ENCODE measurements at places on chromosomes 4 and X.

DNA sequence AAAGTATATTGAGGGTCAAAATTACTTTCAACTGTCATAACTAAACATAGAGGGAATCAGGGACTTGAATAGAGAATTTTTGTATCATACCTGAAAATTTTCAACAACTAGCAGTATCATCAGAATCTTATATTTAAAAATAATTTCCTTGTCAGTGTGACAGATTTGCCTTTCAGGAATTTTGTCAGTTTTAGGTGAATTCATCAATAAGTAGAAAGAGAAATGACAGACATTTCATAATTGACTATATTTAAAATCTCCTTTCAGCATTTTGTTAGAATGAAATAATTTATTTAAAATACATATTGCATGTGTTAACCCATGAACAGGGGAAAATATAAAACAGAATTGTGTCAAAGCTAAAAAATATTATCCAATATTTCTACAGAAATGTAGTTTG lies 8.6 kb upstream of the PDCL2 start:
- DNase-seq, result no peak

DNA sequence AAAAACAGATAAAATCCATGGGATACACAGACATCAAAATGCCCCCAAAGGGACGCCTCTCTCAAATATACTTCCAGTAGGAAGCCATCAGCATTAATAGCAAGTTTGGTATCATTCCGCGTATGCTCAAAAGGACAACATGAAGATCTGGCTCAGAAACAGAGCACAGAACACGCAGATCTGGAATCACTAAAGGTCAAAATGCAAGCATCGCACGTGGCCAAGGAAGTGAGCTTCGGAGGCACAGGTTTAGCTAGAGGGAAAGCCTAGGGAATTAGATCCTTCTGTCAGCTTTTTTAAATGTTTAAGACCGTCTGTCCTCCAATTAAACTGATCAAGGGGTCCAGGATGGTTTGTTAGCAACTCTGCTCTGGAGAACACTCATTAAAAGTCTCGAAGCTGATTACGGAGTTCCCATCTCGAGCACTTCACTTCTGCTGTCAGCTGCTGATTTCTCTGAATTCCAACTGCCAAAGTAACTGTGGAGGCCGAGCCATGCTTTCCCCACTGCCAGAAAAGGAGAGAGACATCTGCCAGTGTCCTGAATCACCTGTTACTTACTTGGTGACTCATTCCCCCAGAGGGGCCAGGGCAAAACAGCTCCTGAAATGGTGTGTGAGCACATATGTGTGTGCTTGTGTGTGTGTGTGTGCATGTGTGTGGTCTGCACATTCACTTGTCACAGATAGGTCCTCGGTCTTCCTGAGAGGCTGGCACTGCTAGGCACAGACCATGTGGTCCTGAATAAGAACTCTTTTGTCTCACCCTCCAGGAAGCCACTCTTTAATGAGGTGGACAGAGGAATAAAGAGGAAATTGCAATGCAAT lies 177.7 kb upstream of the PPARGC1A start:
- peak; percentile 66 for DNase-seq

GRCh38 chrX:76202471-76202870 lies 29.6 kb downstream of the PBDC1 start:
- no peak for DNase-seq

DNA sequence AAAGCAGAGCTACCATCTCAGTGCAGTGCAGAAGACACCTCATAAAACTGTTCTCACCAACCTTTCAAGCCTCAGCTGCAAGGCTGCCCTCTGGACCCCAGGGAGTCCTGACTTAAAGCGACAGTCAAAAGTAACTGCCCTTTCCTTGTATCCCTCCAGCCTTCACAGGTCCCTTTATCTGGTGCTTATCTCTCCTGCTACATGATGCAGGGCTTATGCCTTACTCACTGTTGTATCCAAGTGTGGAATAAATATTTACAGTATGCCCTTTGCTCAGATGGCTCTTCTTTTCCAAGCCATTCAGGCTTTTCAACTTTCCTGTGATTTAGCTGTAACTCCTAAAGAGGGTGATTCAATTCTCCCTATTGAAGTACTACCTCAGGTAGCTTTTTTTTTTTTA lies 92.6 kb downstream of the KDR start:
- no peak for DNase-seq

DNA sequence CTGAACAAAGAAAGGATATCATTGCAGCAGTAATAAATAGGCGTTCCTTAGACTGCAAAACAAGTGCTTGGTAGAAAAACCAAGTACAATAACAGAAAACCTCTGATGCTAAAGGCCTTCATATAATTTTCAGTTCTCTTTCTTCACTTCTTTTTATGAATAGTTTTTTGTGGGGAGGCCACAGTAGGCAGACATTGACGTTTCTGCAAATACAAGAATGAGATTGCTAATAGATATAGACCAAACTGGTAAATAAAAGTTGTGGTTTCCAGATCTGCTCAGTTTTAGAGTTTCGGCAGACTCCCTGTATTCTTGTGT lies 57.0 kb upstream of the RAP1GDS1 start:
- no peak for DNase-seq

DNA sequence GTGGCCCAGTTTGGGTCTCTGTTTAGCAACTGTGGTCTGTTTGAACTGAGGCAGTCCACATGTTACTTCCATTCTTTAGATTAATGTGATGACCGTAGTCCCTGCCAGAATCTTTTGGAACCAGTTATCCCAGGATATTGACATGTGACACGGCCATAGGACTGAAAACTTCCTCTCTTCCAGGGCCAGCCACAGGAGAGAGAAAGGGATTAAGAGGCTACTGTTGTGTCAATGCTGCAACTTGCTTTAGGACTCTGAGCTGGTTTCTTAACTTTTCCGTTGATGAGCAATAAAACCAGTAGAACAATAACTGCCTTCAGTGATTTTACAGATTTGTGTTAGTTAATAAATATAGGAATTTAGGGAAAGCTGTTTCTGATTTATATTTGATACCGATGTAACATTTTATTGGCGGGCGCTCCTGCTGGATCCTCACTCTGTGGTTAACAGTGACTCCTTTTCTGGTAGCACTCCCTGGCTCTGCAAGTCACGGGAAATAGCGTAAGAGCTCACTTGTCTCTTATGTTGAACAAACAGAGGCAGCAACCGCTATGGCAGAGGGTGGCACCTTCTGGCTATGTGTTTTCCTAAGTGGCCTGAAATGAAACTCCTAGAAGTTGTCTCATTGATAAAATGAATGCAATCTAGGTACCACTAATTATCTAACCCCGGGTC lies 2.5 kb downstream of the TENM3 start:
- no peak for DNase-seq

GRCh38 chr4:88584471-88584900 lies 7.8 kb upstream of the HERC3 start:
- DNase-seq, result no peak

- no peak for DNase-seq
Measured at GRCh38 chrX:39759526-39760224, 338.1 kb downstream of the BCOR start.
